Suprapubic skin (tissue), 4 donors: ENCODE measurements at places on chromosomes 4 and X.

DNA sequence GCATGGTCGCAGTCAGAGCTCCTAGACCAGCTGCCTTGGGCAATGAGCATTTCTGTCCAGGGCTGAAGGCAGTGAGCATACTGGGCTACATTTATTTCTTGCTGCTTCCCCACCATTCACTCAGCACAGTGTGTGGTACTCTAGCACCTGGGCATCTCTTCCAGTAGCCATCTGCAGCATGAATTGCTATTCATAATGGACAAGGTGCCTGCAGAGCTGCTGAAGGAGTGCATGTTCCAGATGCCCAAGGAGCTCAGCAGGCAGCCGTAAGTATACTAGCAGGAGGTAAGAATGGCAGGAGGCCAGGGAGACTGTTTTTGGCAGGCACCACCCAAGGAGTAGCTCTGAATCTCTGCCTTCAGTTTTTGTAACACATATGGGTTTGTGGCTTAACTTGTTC, 110.4 kb upstream of the RXFP1 start:
- DNase-seq: no peak

- no peak for DNase-seq
Measured at GRCh38 chr4:155973639-155974475, 20.2 kb upstream of the CTSO start.

GRCh38 chr4:42819863-42820514, 72.5 kb upstream of the GRXCR1 start:
- no peak for DNase-seq

- no peak for DNase-seq
Measured at GRCh38 chr4:98861100-98861884, 67.6 kb downstream of the EIF4E start.

DNA sequence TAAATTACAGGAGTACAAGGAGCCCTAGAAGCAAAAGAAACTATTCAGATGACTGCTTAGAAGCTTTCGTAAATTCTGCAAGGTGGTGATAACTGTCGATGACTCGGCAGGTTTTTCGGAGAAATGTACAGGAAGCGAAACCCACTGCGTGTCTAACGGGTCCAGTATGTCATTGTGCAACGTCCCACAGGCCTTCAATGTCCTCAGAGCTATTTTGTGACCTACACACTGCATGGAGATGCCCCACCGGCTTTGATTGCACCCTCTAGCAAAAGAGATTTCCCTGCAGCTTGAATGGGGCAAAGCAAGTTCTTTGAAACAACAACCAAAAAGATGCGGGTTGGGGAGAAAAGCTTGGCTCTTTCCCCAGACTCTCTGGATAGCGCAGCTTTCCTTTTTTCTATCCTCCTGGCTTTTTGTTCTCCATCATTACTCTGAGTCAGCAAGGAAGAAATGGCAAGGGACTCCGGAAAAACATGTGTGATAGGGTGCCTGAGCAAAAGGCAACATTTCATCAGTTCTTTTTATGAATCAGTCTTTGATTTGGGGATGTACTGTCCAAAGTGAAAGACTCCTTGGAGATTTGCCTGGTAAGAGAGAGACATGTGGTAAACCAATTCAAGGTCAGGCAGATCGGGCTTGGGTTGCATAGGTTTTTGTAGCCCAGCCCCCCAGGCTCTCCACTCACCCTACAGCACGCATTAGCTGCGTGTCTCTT, 112.0 kb upstream of the TBL1X start:
- no peak for DNase-seq

- DNase-seq: no peak
Measured at GRCh38 chrX:24479924-24480323, 14.8 kb downstream of the PDK3 start.

DNA sequence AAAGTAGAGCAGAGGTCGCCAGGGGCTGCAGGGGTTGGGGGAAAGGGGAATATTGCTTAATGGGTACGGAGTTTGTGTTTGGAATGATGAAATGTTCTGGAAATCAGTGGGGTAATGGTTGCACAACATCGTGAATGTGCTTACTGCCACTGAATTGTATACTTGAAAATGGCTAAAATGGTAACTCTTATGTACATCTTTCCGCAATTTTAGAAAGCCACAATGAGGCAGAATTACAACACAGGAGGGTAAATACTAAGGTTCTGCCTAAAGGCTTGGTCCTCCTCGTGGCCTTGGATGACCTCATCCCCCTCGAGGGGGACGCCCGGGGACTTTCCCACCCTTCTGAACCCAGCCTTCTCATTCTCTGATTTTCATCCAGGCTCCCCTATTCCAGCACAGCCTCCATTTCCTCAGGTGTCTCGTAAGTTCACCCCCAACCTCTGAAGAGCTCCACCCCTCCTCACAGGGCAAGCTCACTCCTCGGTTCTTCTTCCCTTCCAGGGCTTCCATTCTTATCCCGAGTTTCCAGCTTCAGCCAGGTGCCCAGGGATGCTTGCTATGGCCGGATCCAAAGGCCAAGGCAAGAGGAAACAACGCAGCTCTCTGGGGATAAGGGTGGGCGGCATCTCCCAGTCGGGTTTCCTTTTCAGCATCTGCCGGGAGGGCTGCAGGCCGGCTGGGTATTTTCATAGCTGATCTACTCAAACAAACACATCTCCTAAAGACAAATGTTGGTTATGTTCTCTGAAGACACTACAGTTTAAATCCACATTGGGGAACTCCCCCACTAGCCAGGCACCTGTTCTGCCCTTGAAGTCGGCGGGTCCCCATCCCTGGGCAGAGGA, 71.3 kb upstream of the ACSL1 start:
- DNase-seq: no peak

DNA sequence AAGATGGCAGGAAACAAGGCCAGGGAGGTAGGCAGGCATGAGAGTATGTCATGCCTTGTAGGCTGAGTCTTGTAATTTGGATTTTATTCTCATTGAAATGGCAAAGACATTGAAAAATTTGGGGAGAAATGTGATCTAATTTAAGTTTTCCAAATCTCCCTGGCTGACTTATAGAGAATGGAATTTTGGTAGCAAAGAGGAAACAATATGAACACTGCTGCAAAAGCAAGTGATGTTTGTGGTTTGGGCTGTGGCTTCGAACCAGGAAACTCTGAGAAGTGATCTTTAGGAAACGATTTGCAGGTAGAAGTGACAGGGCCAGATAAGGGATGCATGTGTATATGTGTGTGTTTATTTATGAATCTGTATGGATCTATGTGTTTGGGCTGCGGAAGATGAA, 35.6 kb downstream of the ARSJ start:
- no peak for DNase-seq

DNA sequence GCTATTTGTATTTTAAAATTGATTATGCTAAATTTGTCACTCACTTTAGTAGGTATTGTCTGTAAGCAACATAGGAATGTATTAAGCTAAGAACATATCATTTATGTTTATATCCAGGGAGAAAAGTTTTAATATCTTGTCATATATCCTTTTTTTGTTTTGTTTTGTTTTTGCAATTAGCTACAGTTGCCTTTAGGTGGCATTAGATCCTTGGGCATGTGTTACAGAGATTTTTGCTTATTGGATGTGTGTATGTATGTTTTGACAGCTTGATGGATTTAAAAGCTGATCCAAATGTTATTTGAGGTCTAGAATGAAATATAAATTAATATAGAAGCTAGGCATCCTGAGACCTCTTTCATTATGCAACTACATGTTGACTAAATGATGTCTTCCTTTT, 36.1 kb upstream of the OTUD4 start:
- no peak for DNase-seq

DNA sequence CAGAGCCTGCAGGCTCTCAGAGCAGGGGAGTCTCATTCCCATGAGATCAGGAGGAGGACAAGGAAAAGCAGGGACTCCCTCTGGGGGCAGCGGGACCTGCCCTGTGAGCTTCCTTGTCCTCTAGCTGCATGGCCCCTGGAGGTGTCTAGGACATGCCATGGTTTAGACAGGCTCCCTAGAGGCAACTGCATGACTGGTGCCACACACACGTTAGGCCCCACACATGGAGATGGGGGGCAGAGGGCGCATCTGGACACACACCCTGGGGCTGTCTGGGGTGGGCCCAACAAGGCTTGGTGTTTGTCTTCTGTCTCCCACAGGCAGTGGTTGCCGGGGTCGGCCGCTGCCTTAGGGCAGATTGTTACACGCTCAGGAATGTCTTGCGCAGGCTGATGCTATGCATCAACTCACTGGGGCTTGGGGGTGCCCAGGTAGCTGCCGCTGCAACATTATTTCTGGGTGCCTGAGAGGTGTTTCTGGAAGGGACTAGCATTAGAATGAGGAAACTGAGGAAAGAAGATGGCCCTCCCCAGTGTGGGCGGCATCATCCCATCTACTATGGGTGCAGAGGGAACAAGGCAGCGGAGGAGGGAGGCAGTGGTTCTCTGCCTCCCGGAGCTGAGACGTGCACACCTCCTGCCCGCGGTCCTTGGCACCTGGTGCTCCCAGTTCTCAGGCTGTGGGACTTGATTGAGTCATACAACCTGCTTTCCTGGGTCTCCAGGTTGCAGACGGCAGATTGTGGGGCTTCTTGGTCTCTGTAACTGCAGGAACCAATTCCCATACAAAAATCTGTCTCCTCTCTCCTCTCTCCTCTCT, 32.1 kb upstream of the GPR78 start:
- no peak for DNase-seq

DNA sequence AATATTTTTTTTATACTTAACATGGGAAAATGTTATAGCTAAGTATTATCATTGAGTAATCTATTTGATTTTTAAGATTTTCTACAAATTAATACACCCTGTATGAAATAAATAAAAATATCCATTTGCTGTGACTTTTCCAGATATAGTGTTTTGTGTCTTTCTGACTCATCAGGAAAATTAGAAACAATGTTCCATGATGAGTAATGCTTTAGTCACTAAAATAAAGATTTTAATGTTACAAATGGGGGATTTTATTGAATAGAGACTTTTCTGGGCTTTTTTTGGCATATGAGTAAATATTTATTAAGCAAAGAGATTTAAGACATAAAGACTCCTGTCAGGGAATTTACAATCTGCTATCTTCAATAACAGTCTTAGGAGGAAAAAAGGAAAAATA, 279.2 kb upstream of the NOCT start:
- DNase-seq: no peak

GRCh38 chr4:140743194-140743931, 12.8 kb downstream of the TBC1D9 start:
- DNase-seq: no peak

- no peak for DNase-seq
Measured at GRCh38 chr4:88818631-88819470, 121.2 kb upstream of the NAP1L5 start.

DNA sequence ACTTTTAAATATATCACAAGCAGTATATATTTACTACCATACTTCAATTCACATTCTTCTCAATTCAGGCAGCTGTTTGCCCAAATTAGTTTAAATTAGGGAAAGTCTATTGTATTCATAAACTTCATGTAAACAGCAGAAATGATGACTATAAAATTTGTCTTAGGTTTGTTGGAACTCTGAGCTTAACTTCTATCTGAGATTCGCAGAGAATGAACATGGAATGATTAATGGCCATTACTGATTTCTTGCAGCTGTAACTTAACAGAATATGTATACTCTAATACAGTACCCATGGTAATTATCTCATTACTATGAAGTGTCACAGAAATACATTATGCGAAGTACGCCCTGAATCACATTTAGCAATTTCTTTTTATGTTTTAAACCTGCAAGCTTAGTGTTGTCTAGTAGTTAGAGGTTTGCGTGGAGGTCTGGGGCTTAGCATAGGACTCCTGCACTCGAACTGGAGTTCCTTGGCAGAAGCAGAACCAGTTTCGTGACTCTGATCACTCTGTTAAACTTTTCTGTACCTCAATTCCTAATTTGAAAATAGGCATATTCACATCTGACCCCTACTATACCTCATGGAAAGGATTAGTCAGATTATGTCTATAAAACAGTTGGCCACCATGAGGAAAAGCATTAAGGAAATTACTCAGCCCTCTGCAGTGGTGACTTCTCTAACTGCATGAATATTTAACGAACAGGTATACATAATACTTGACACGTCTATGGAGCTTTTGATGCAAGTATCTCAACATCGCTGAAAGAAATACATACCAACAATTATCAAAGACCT, 243.2 kb downstream of the MGST2 start:
- DNase-seq: no peak

GRCh38 chr4:33085709-33086108, 2365.5 kb downstream of the PCDH7 start:
- DNase-seq: no peak

GRCh38 chr4:47287735-47288134, 175.8 kb downstream of the COMMD8 start:
- DNase-seq: no peak

- no peak for DNase-seq
Measured at GRCh38 chr4:118941149-118941548, 52.5 kb downstream of the SYNPO2 start.

DNA sequence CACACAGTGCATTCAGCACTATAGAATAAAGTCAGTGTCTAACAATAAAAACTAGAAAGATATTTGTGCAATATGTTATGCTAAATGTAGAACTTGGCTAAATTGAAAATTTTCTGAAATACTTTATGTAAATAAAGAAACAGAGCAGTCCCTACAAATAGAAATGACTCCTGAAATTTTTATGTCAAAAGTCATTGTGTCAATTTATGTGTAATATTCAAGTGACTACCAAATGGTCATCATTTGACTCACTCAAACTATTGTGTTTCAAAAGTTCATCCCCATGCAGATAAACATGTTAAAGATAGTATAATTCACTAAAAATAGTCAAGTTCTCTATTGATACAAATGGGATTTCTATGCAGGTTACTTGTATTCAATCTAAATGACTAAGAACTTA, 17.9 kb downstream of the LRBA start:
- no peak for DNase-seq

- no peak for DNase-seq
Measured at GRCh38 chrX:38636949-38637819, 75.8 kb downstream of the TSPAN7 start.

- DNase-seq: no peak
Measured at GRCh38 chrX:154040307-154040756, 20.6 kb upstream of the IRAK1 start.

DNA sequence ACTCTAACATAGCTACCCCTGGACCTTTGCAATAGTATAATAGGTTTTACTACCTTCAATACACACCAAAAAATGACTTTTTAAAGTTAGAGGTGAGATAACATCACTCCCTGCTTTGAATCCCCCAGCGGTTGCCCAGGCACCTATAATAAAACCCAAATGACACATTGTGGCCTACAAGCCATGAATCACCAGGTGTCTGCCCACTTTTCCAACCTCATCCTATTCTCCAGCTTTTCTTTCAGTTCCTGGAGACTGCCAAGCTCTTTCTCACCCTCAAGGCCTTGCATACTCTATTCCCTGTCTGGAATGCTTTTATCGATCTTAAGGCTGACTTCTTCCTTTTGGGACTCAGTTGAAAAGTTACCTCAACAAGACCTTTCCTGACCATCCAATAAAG, 16.4 kb upstream of the PRSS48 start:
- no peak for DNase-seq

- DNase-seq: no peak
Measured at GRCh38 chrX:43862434-43862833, 19.8 kb downstream of the MAOB start.

DNA sequence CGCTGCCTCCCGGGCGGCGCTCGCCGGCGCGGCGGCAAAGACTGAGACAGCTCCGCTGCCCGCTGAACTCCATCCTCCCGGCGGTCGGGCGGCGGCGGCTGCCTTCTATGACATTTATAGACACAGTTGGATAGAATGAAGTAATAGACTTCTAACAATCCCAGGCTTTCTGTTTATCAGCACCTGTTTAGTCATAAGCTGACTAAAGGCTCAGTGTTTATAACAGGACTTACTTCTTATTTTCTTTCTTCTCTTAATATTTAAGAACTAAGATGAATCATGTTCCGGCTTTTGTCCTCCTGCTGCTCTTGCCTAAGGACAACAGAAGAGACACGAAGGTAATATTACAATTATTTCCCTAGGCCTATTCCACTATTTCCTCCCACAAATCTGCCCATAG, 3.9 kb downstream of the ARL13A start:
- DNase-seq: no peak
